Right forelimb (tissue), 1 donor: ENCODE measurements at places on chromosomes 6 and 20.

- DNase-seq, result no peak
These were observed 815.0 kb upstream of the MAN1A1 start for GRCh38 chr6:120164531-120164930.

DNA sequence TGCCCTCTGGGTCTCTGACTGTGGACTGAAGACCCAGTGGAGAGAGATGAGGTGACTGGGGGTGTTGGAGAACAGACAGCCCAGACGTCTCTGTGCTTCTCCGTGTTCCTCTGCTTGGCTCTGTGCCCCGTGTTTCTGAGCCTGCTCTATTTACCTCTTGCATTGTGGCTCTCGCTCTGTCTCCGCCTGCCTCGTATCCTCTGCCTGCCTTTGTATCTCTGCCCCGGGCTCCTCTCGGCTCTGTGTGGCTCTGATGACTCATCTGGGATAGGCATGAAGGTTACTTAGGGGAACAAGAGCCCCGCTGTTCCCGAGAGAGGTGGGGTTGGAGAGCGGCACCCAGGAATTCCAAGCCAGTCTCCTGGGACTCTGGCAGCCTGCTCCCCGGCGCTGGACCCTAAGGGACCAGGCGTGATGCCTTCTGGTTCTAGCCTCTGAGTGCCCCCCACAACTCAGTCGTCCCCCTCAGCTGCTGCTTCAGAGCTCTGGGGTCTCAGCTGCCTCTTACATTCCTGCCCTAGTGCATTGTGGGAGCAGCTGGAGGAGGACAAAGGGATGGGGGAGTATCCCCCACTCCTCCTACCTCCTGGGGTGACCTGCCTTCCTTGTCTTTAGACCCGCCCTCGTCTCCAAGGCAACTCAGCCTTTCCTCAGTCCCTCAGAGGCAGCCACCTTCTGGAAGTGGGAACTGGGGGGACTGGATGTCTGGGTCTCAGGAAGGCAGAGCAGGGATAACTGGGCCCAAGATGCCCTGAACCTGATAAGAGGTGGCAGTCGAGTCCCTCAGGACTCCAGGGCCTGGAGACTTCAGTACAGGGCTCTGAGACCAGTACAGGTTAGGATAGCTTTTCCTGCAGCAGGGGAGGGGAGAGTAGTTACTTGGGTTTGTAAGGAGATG is 1.9 kb downstream of the DDR1 start:
- DNase-seq, result no peak

DNA sequence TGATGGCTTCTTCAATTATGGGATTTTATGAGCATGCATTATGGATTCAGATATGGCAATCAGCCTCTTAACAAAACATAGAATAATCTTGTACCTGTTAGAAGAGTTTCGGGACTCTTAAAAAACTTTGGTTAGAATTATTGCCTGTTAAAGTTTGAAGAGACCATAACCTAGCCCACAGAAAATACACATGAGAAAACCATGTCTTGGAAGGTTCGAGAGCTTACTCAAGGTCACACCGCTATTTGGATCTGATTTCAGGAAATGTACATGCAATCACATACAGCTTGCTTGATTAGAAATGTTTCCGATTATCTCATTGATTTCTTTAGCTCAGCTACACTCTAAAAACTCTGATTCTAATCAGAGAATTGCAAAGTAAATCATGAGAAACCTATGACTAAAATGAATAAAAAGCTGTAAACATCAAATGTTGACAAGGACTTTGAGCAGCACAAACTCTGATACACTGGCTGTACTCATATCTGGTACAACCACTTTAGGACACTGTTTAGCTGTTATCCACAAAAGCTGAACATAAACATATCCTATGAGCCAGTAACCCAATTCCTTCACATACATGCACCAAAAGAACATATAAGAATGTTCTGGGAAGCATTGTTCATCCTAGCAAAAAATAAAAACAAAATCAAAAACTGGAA is 16.3 kb downstream of the STX7 start:
- no peak for DNase-seq

DNA sequence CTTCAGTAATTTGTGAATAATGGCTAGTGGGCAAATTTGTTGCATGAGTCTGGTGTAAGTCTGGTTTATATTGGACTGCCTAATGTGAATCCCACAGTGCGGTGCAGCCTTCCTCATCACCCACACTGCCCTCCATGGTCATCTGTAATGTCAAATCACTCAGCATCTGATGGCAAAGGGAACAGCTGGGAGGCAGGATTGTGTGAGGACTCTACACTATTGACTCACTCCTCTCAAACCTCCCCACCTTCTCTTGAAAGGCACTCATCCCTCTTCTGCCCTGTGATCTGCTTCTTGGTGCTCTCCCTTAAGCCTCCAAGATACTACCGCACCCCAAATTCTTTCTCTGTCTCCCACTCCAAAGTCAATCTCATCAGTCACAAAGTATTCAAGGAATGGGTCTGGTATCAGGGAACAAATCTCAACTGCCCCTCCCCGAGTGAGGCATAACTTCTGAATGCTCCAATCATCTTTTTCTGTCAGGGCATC is 146.0 kb upstream of the BEND6 start:
- no peak for DNase-seq

DNA sequence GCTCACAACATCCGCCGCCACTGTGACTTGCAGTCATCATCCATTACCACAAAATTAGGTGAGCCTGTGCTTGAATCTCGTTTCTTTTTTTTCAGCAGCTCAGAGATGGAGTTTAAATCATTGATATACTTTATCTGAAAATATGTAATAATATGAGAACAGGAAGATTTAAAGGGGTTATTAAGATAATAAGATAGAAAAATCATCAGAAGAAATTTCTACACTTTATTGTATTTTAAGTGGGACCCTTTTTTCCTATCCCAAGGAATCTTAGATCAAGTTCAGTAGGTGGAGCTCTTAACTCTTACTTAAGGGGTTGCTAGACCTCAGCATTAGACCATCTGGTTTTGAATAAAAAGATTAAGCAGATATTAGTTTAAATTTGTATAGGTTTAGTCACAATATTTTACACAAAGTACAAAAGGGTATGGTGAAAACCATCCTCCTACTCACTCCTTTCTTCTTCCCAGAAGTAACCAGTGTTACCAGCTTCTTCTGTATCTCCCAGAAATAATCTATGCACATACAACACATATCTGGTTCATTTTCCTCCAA is 9.4 kb upstream of the NCOA7 start:
- no peak for DNase-seq

- no peak for DNase-seq
These were observed 121.4 kb downstream of the TBXT start for GRCh38 chr6:166046226-166046625.

- DNase-seq, result no peak
These were observed 23.8 kb upstream of the FBXO9 start for GRCh38 chr6:53041356-53041755.

DNA sequence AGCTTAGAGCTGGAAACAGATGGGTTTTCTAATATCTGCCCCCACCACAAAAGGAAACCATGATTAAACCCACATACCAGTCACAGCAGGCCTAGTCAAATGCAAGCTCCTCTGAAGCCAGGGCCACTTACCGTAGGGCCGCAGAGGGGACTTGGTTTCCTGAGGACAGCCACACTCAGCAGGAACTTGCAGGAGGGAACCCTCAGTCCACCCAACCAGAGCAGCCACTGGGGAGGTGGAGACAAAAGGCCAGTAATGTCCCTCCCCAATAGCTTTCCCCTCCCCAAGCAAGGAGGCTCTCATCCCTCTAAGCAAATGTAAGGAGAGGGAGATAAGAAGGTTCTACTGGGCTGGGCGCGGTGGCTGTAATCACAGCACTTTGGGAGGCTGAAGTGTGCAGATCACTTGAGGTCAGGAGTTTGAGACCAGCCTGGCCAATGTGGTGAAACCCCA is 384.4 kb upstream of the JARID2 start:
- no peak for DNase-seq

GRCh38 chr6:139611327-139612134 is 237.1 kb upstream of the CITED2 start:
- no peak for DNase-seq

- no peak for DNase-seq
These were observed 24.4 kb downstream of the CNR1 start for GRCh38 chr6:88141561-88142296.

DNA sequence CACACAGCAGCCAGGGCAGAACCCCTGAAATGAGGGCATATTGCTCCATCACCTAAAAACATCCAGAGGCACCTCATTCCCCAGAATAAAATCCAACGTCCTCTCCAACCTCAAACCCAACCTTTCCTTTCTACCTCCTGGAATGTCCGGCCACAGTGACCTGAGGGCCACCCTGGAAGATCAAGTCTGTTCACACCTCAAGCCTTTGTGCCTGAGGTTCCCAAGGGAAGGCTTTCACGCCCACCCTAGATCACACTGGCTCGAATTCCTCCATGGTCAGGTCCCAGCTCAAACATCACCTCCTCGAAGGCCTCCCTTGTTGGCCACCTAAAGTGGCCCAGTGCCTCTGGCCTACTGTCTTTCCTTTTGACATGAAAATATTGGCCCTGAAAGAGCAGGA is 88.9 kb downstream of the ZMYND8 start:
- DNase-seq, result no peak

GRCh38 chr6:18259675-18260447 is 4.5 kb downstream of the DEK start:
- no peak for DNase-seq

DNA sequence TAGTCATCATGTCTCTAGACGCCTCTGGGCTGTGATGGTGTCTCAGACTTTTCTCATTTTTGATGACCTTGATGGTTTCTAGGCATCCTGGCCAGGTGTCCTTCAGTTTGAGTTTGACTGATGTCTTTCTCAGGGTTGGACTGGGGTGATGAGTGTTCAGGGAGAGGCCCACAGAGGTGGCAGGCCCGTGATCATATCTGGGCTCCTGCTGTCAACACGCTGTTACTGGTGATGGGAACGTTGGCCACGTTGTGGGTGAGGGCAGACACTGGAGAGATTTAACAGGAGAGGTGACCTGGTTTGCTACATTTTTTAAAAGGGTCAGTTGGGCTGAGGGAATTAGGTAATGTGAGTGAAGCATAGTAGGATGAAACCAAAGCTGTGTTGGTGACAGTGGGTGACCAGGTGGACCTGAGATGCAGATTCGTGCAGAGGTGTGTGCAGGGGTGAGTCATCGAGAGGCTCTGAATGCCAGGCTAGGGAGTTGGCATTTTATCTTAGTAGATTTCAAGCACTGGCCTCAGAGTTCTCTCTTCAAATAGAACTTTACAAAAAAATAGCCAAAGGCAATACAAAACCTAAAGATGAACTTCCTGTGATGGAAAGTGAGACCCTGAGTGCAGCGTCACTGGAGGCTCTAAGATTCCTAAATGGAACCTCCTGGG is 174.1 kb downstream of the CDH26 start:
- DNase-seq, result no peak

GRCh38 chr6:79203753-79204253 is 30.7 kb downstream of the HMGN3 start:
- DNase-seq, result no peak

DNA sequence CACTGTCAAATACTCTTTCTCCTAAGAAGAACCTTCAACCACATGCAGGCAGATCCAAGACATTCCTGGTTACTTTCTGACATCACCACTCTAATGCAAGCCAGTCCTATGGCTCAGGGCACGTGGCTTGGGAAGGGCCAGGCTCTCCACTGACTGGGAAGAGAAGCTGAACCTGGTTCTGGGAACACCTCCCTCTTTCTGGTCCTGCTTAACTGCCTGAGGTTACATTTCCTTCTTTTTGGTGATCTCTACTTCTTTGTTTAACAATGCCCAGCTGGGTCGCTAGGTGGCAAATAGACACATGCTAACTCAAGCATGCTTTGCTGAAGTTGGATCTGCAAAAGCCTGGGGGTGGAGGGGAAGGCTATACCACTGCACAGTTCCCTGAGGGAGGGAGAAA is 249.8 kb downstream of the GMDS start:
- no peak for DNase-seq

- no peak for DNase-seq
These were observed 41.9 kb downstream of the SNHG17 start for GRCh38 chr20:38393259-38393658.

DNA sequence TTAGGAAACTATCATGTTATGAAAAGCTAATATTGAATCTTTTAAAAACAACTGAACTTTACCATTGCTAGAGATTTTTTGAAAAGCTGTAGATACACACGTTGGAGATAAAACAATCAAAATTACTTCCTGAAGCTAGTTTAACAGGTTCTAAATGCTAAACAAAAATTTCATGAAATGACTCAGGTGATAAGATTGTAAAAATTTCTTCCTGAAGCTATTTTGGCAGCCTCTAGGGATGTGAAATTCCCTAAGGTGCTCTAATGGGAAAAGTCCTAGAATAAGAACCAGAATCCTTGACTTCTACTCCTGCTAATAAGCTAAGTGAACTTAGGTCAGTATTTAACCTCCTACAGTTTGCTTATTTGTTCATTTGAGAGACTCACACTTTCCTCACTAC is 8.5 kb downstream of the GCM2 start:
- no peak for DNase-seq

GRCh38 chr6:137087902-137088301 is 43.1 kb upstream of the IL20RA start:
- DNase-seq, result no peak

GRCh38 chr6:56146086-56146485 is 101.3 kb downstream of the COL21A1 start:
- no peak for DNase-seq

- no peak for DNase-seq
These were observed 136.6 kb downstream of the BACH2 start for GRCh38 chr6:90160013-90160412.

GRCh38 chr6:72035486-72035885 is 149.1 kb downstream of the RIMS1 start:
- no peak for DNase-seq

DNA sequence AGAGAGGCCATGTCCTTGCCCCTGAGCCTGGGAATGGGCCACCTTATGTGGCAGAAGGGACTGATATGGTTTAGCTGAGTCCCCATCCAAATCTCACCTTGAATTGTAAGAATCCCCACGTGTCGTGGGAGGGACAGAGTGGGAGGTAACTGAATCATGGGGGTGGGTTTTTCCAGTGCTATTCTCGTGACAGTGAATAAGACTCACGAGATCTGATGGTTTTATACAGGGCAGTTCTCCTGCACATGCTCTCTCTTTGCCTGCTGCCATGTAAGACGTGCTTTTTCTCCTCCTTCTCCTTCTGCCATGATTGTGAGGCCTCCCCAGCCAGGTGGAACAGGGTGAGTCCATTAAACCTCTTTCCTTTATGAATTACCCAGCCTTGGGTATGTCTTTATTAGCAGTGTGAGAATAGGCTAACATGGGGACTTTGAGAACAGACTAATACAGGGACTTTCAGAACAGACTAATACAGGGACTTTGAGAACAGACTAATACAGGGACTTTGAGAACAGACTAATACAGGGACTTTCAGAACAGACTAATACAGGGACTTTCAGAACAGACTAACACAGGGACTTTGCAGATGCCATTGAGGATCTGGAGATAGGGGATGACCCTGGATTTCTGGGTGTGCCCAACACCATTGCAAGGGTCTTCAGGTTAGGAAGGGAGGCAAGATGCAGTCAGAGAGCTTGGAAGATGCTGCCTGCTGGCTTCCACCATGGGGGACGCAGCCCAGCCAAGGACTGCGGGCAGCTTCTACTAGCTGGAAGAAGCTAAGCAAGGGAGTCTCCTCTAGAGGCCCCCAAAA is 86.9 kb downstream of the RAMACL start:
- DNase-seq, result no peak
